ENCODE measurements at places on chromosomes 1 and 21. TPM values are rescaled to one million over a fixed set of nuclear protein-coding genes. Genes with fewer than 3 reads are reported as not detected.

Gene QSOX1
- 71.6 TPM for total RNA-seq

Gene VASH2
- 4.2 TPM for total RNA-seq

Gene A3GALT2
- total RNA-seq, result not detected

Gene PSMG1
- 75.2 TPM for total RNA-seq

Gene MRPS21
- total RNA-seq, result 80.4 TPM
